ENCODE measurements at places on chromosomes 6 and 20. TPM values are rescaled to one million over a fixed set of nuclear protein-coding genes. Genes with fewer than 3 reads are reported as not detected.
A peak's percentile ranks its signal among the peaks of the same experiment; 100 is the strongest.

DNA sequence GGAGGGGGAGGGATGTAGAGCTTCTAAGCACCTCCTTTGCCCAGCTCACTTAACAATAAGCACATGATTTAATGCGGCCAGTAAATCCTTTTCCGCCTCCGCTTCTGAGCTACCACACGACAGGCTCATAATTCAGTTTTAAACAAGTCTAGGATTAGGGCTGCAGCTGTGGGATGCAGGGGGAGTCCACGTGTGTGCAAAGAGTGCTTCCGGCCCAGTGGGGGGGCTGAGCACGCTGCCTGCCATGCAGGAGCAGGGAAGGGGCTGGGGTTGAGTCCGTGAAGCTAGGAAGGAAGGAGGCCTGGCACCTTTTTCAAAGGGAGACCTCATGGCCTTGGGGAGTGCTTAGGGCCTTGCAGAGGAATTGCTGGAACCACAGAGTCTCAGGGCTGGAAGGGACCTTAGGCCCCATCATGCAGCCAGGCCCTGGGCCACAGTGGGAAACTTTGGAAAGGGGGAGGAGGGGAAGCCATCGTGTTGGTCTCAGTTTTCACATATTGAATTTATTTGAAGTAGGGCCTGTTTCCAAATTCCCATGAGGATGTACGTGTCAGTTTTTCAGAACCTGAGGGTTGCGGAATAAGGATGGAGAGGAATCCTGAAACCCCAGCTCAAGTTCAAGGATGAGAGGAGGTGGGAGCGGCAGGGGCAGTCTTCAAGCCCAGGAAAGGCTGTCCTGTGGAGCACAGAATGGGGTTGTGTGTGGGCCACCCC lies 96.1 kb downstream of the VEGFA start:
- no peak for DNase-seq

- peak; percentile 61 for DNase-seq
Measured at GRCh38 chr20:46350201-46350985, 42.1 kb upstream of the CDH22 start.

DNA sequence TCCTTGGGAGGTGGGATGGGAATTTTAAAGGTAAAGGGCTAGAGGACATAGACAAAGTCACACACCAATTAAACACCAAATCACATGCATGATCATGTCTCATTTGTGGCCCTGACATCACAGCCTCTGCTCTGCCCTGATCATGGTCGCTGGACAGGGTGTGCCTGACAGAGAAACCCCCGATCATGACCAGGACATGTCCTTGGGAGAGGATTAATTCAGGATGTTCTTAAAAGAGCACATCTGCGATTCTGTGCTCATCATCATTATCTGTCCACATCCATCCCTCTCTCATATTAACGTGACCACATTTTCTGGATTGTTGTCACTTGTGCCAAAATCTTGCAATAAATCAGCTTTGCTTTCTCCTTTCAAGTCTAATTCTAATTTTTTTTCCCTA lies 7.7 kb upstream of the PBOV1 start:
- no peak for DNase-seq

TMEM14C gene
- 84.9 TPM for total RNA-seq

CLIC1 gene
- total RNA-seq, result 442 TPM

CDSN gene
- total RNA-seq, result not detected

- DNase-seq, result no peak
Measured at GRCh38 chr6:140320081-140321080, 945.9 kb upstream of the CITED2 start.

PLAGL1 gene
- total RNA-seq, result 13.4 TPM

DNA sequence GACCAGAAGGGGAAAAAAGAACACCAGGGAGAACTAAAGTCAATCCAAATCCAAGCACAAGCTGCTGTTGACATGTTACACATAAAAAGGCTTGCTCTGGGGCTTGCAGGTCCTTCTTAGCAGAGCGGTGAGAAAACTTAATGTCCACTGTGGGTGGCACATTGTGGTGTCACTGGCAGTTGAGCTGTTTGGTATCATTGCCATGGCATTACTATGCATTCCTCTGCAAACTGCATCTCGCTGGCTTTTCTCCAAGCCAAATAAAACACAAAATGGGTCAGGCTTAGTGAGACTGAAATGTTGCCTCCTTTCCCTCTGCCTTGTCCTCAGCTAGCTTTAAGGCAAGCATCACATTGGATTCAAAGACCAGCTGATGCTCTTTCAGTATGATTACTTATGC lies 40.9 kb downstream of the LY86 start:
- DNase-seq, result no peak

GNAS-AS1 gene
- total RNA-seq, result 1.3 TPM

GRCh38 chr20:57469418-57470211 lies 55.3 kb downstream of the CTCFL start:
- no peak for DNase-seq

GRCh38 chr6:35694462-35694861 lies 5.7 kb upstream of the FKBP5 start:
- no peak for DNase-seq

DNA sequence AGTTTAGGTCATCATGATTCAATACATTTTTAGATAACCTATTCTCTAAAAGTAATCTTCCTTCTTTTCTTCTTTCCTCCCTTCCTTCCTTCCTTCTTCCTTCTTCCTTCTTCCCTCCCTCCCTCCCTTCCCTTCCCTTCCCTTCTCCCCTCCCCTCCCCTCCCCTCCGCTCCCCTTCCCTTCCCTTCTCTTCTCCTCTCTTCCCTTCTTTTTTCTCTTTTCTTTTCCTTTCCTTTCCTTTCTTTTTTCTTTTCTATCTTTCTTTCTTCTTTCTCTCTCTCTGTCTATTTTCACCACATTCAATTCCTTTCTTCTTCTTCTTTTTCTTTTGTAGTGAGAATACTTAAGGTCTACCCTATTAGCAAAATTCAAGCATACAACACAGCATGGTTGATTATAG lies 17.3 kb upstream of the RHAG start:
- DNase-seq, result no peak

GRCh38 chr6:145904868-145905267 lies 59.3 kb downstream of the SHPRH start:
- DNase-seq, result no peak

- DNase-seq, result no peak
Measured at GRCh38 chr6:1296542-1296941, 15.4 kb upstream of the FOXQ1 start.

DNA sequence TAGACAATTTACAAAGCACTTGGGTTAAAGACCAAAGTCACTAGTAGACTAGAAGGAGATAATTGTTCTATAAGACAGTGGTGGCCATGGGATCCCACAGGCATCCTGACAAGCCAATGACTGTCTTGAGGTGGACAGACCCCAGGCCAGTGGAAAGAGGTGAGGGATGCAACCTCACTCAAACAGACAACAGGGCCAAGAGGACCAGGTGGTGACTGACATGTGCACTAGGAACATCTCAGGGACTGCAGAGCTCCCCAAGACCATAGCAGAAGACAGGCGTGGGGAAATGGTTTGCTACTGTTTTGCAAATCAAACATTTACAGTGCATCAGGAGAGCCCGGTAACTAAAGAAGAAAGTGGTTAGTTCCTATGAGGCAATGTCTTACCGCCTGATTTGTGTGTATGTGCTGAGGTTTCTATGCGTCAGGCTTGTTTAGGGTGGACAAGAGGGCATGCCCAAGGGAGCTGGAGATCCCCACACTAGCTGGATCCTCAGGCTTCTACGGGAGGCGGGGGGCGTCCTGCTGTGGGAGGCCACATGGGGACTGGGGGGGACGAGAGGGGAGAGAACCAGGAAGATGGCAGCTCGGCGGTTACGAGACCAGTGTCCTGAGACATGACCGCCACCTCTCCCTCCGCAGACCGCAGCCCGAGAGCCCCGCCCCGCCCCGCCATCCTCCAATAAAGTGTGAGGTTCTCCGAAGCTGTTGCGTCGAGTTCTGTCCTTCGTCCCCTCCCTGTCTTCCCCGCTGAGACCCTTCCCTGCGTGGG lies 623 bp upstream of the MRPS26 start:
- peak; percentile 73 for DNase-seq

WFDC8 gene
- total RNA-seq, result not detected

PDYN gene
- total RNA-seq, result not detected

DNA sequence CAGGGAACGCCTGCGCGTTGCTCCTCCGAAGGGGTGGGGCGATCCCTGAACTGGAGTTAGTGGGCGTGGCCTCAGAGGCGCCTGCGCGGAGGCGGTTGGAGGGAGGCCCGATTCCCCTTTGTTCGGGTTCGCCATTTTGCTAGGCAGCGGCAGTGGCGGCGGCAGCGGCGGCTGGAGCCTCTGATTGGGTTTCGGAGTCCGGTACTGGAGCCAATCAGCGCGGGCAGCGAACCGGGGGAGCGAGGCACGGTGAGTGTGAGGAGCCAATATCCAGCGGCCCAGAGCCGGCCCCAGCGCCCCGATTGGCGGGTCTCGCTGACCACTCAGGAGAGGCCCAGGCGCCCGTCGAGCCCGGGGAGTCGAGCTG lies at the start of gene NFYA:
TSS of gene NFYA (plus strand) at position 139 of the 367 bp plus-strand sequence. CDS start 6,116 bp downstream, outside the sequence.
- no peak for DNase-seq

HAO1 gene
- total RNA-seq, result not detected

TXLNB gene
- 0.31 TPM for total RNA-seq

- DNase-seq, result no peak
Measured at GRCh38 chr6:150081702-150082101, 12.8 kb upstream of the ULBP3 start.

- DNase-seq, result no peak
Measured at GRCh38 chr6:87848616-87849015, 146.6 kb upstream of the AKIRIN2 start.

STMND1 gene
- not detected for total RNA-seq

MUC21 gene
- not detected for total RNA-seq

- DNase-seq, result no peak
Measured at GRCh38 chr6:157376706-157377230, 4.2 kb upstream of the ZDHHC14 start.

DNA sequence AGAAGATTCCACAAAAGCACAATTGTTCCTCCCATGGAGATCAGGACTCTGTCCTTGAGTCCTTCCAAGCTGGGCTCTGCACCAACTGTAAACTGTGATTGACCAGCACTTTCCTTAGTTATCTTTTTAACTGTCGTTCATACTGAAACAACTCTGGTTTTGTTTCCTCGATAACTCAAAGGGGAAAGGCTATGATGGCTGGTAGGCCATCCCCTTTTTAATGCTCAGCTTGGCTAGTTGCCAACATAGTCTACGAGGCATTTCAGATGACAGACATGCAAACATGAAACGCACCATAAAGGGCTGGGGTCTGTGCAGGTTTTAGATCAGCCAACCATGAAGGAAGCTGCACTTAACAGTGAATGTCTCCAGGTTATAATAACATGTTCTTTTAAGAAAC lies 497.1 kb upstream of the ARID1B start:
- DNase-seq, result no peak

GRCh38 chr20:3735768-3736167 lies 3.3 kb downstream of the HSPA12B start:
- DNase-seq, result no peak

TDRD6 gene
- not detected for total RNA-seq

GRCh38 chr6:82072121-82072521 lies 175.4 kb downstream of the IBTK start:
- DNase-seq, result no peak

DNA sequence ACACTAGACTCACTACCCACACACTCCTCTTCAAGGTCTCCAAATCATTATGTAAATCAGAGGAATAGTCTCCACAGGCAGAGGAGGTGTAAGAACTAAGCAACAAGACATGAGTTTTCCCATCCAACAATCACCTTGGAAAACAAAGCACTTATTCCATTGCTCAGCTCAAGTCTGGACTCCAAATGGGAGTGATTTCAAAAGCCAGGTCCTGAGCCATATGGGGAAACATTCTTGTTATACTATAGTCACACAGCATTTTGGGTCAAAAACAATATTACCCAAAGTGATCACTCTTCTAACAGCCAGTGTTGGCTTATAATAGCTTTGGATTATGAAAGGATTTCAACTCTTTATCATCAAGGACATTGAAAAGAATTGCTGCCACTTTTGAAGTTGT lies 3.6 kb upstream of the PRPH2 start:
- DNase-seq, result no peak

- DNase-seq, result no peak
Measured at GRCh38 chr6:139764498-139764986, 390.1 kb upstream of the CITED2 start.

GRCh38 chr6:53811082-53811481 lies 16.3 kb downstream of the LRRC1 start:
- peak; percentile 10 for DNase-seq

- no peak for DNase-seq
Measured at GRCh38 chr6:42375007-42375635, 76.6 kb downstream of the TRERF1 start.

PAK5 gene
- not detected for total RNA-seq

GGTLC1 gene
- total RNA-seq, result not detected

ADGRB3 gene
- not detected for total RNA-seq

NAPB gene
- 7.3 TPM for total RNA-seq

DAAM2 gene
- not detected for total RNA-seq

GPLD1 gene
- 0.19 TPM for total RNA-seq

KCNQ2 gene
- total RNA-seq, result not detected

DNA sequence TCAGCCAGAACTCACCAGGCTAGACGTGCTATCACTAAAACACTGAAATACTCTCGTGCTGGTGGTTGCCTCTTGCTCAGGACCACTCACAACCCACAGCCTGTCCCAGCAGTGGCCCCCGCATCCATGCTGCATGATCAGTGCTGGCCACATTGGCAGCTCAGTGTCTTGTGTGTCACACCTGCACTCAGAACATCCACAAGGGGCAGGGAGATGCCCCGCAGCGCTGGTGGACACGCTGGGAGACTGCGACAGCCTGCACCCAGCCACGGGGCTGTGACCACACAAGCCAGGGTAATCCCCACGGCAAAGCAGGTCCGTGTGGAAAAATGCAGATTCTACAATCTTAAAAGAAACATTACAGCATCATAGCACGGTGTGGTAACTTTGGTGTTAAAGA lies 23.9 kb upstream of the APMAP start:
- no peak for DNase-seq

GRCh38 chr6:5705252-5705651 lies 301.5 kb downstream of the NRN1 start:
- DNase-seq, result no peak

GRCh38 chr6:38432479-38432878 lies 207.2 kb downstream of the BTBD9 start:
- DNase-seq, result peak; percentile 13

DNA sequence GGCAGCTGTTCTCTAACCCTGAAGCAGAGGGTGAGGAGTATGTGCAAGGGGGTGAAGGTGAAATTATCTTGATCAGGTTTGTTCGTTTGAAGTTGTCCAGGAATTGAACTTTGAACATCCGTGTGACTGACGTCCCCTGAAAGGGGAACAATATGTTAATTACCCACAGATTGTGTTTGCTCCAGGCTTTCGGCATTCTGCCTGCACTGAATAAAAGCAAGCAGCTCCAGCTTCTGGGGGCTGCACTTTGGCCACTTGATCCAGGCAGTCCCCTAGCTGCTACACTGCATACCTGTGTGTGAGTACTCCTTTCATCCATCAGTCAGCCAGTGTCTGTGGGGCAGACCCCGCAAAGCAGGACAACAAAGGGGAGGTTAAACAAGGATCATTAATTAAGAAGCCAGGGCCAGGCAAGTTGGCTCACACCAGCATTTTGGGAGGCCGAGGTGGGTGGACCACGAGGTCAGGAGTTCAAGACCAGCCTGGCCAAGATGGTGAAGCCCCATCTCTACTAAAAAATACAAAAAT lies 104.8 kb upstream of the BTN3A2 start:
- DNase-seq, result no peak

GRCh38 chr20:36121981-36122930 lies 32.3 kb upstream of the EPB41L1 start:
- DNase-seq, result no peak

Measured in activated CD4-positive, alpha-beta memory T cell treated with anti-CD3 and anti-CD28 coated beads for 36 hours (primary cell).